HFFc6 (cell line): ENCODE measurements at places on chromosomes 5 and 9.

DNA sequence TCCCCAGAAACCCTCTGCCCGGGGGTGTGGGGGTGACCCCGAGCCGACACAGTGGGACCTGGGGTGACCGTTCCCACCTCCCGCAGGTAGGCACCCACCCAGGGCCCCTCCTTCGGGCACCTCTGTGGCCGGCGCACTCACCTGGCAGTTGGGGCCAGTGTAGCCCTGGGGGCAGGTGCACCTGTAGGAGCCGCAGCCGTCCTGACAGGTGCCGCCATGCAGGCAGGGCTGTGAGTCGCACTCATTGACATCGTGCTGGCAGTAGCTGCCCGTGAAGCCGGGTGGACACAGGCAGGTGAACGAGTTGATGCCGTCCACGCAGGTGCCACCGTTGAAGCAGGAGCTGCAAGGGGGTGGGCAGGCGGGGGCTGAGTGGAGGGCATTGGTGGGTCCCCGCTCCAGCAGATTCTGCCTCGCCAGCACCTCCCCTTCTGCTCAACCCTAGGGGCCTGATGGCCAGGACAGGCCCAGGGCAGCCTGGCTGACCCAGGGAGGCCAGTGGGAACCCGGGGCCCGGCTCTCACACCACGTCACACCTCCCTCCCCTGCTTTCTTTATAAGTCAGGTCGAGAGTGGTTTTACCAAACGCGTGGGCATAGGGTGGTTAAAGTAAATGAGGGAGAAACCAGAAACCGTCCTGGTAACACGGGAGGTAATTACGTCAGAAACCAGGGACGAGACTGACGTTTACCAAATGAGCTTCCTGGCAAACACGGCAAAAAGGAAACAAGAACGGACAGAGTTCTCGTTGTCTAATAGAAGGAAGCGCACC is 26.1 kb upstream of the SEC16A start:
- no peak for DNase-seq

GRCh38 chr9:121538221-121538620 is 38.6 kb upstream of the GGTA1 start:
- no peak for DNase-seq

DNA sequence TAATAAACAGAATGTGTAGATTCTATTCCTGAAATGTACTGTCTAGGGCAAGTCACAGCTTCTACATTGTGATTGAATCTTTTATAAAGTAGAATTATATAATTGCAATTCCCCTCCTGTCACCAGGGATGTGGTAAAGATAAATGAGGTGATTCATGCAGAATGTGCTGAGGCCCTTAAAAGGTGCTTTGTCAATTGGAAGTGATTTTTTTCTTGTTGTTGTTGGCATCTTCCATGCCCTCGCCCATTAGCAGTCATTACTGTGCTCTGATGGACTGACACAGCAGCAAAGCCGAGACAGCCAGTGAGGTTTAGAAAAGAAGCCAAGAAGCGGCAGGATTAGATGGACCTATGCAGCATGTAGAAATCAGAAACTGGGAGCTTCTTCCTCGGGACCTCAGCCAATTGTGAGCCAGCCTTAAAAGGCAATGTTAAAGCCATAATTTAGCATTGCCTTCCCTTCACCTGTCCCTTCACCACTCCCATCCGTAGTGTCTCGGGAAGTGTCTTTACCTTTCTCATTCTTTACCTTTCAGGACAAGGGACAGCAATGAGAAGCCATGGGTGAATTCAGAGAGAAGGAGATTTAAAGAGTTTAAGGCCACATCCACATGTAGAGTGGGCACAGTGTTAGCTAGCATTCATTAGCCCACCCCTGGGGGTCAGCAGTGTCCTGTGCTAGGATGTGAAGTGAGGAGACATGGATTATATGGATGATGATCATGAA is 257.8 kb downstream of the PLK2 start:
- DNase-seq = no peak

DNA sequence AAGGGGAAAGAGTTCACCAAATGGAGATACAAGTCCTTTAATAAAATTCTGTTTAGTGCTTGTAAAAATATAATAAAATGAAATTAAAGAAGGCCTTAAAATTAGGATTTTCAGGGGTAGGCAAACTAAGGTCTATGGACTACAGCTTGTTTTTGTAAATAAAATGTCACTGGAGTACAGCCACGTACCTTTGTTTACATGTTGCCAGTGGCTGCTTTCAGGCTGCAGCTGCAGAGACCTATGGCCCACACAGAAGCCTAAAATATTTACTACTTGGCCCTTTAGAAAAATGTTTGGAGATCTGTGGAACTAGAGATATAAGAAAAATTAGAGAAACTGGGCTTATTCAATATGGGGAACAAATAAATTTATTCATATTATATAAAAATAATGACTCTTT is 122.8 kb downstream of the RPS23 start:
- DNase-seq = no peak

GRCh38 chr9:84499969-84500582 is 159.5 kb upstream of the SLC28A3 start:
- DNase-seq = no peak

- DNase-seq = no peak
Observed at GRCh38 chr5:32074401-32074800, 99.7 kb downstream of the GOLPH3 start.

GRCh38 chr9:133955821-133956411 is 36.2 kb downstream of the VAV2 start:
- no peak for DNase-seq

- DNase-seq = no peak
Observed at GRCh38 chr9:137373611-137373980, 49.4 kb downstream of the EXD3 start.

GRCh38 chr5:135600971-135601381 is 22.2 kb upstream of the CXCL14 start:
- DNase-seq = no peak

GRCh38 chr9:93020771-93021670 is 37.5 kb upstream of the SUSD3 start:
- DNase-seq = no peak

- DNase-seq = no peak
Observed at GRCh38 chr9:5416953-5417352, 20.8 kb downstream of the PLGRKT start.

DNA sequence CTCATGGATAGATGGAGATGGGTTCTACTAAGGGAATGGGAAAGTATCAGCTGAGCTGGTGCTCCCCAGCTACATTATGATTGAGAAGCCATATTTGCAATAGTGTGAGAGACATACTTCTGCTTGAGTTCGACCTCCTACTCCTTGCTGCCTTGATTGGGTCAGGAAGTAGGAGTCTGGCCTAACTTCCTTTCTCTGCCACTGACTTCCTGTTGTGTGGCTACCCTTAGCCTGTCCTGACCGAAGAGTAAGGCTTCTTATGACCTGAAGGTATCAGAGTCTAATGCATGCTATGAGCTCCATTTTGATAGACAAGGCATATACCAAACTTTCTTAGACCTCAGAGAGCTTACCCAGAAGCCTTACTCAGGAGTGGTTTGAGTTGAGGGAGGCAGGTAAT is 53.9 kb downstream of the OSTF1 start:
- no peak for DNase-seq

DNA sequence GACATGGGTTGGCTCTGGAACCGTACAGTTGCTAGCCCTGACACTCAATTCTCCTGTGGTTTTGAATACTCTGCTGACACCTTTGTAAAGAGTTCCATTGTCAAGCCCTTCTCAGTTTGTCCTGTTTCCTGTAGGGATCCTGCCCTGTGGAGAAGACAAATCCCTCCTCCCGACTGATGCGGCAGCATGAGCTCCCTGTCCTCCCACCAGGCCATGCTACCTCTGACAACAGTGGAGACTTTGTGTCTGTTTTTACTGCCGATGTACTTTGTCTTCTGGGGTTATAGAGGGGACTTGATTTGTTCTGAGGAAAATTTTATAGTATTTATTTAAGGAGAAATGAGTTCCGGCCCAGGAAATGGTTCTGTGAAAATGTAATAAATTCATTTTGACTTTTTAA is 57.8 kb downstream of the PRLR start:
- no peak for DNase-seq

GRCh38 chr9:108671176-108671575 is 184.6 kb downstream of the ACTL7B start:
- no peak for DNase-seq
